ENCODE measurements at places on chromosomes 5 and 9. TPM values are rescaled to one million over a fixed set of nuclear protein-coding genes. Genes with fewer than 3 reads are reported as not detected.

The CDX1 gene
- total RNA-seq = 0.77 TPM

The ADGRV1 gene
- total RNA-seq = not detected

The TRPM6 gene
- total RNA-seq = not detected

GRCh38 chr9:94799578-94800264 is 73.2 kb downstream of the AOPEP start:
- no peaks in the 10 kb centered on the region for H3K27me3 ChIP-seq
- no peak overlapping the region for H3K4me3 ChIP-seq
- no peaks in the 10 kb centered on the region for H3K36me3 ChIP-seq
- H3K27ac ChIP-seq = peak overlapping the region; percentile 90

DNA sequence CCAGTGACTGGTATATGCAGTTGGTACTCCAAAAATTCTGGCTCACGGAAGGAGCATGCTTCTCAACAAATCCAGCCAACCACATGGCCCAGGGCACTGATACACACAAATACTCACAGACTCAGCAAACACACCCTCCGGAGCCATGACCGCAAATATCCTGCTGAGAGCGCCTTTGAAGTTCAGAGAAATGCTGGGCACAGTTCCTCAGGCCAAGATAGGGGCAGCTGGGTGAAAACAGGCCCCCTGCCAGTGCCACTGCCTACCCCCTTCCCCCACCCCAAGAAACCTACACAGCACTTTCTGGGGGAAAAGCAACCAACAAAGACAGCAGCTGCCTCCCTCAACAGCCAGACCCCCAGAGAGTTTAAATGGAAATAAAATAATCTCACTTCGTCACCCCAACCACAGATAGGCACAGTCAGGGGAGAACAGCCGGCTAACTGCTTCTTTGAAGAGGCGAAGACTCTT is 120.0 kb downstream of the C5orf15 start:
- H3K4me3 ChIP-seq = no peak overlapping the region
- no peaks in the 10 kb centered on the region for H3K36me3 ChIP-seq
- H3K27me3 ChIP-seq = no peaks in the 10 kb centered on the region
- H3K4me1 ChIP-seq = no peaks in the 10 kb centered on the region
- DNase-seq = no peak

The FOXE1 gene
- total RNA-seq = not detected

DNA sequence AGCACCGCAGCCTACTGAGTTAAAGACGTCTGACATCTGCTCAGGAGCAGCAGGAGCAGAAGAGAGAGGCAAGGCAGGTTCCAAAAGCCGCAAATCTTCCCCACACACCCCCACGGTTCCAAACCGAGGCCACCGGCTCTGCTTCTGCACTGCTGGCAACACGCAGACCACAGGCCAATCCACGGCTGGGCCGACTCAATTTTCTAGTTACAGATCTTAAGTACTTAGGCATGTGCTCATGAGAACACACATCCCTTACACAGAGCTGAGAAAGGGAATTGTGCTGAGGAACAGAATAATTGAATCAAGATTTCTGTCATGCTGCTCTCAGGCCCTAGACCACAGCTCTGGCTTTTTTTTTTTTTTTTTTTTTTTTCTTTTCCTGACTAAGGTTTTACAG is 32.6 kb downstream of the PAX5 start:
- H3K4me1 ChIP-seq = no peaks in the 10 kb centered on the region
- no peak overlapping the region for H3K27ac ChIP-seq
- no peaks in the 10 kb centered on the region for H3K27me3 ChIP-seq

GRCh38 chr5:27598576-27598975 is 560.2 kb upstream of the CDH9 start:
- no peaks in the 10 kb centered on the region for H3K4me1 ChIP-seq
- no peak overlapping the region for H3K27ac ChIP-seq

- no peaks in the 10 kb centered on the region for H3K36me3 ChIP-seq
- H3K27ac ChIP-seq = no peak overlapping the region
- H3K4me1 ChIP-seq = no peaks in the 10 kb centered on the region
- DNase-seq = no peak
- H3K4me3 ChIP-seq = no peak overlapping the region
- no peaks in the 10 kb centered on the region for H3K27me3 ChIP-seq
Observed at GRCh38 chr5:142287096-142287972, 37.5 kb downstream of the SPRY4 start.

DNA sequence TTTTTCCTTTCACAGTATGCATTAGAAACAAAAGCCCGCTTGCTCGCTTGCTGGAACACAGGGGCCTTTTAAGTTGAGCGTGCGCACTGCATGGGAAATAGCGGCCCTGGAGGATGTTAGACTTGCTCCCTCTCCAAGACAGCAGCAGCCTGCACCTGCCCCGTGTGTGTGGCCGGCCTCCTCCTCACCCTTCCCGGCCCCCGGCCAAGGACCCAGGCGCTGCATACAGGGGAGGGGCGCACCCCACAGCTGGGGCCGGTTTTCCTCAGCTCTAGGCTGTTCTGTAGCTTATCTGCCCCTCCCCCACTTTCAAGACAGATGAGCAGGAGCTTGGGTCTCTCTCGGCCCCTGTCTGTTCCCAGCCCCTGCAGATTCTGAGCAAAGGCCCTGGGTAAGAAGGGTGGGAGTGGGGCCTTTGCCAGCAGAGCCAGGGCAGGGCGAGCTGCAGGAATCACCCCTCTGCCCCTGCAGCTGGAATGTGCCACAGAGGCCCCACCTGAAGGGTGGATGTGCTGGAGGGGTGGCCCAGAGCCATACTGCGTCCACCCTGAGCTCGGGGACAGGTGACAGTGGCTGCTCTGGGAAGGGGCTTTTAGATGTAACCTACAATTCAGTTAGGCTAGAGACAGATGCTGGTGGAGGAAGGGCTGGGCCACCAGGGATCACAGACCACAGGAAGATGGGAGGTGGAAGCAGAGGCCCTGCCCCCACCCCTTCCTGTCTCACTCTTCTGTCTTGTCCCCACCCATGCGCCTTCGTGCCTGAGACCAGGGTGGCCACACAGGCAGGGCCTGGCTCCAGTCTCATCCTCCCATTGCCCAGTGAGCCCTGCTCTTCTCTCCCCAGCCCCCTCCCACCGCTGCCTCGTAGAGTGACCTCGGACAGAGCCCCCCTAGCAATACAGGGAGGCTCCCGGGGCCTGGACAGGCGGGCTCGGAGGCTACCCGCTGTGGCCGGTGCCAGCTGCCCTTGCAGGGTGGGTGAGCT is 132.4 kb downstream of the DAB2IP start:
- H3K36me3 ChIP-seq = no peaks in the 10 kb centered on the region
- no peak overlapping the region for H3K4me3 ChIP-seq
- H3K27me3 ChIP-seq = no peaks in the 10 kb centered on the region
- no peaks in the 10 kb centered on the region for H3K4me1 ChIP-seq
- peak; percentile 14 for DNase-seq
- H3K27ac ChIP-seq = peak overlapping the region; percentile 28

GRCh38 chr9:70921136-70921535 is 200.3 kb downstream of the TRPM3 start:
- H3K4me1 ChIP-seq = no peaks in the 10 kb centered on the region
- H3K27ac ChIP-seq = no peak overlapping the region
- no peak for DNase-seq

DNA sequence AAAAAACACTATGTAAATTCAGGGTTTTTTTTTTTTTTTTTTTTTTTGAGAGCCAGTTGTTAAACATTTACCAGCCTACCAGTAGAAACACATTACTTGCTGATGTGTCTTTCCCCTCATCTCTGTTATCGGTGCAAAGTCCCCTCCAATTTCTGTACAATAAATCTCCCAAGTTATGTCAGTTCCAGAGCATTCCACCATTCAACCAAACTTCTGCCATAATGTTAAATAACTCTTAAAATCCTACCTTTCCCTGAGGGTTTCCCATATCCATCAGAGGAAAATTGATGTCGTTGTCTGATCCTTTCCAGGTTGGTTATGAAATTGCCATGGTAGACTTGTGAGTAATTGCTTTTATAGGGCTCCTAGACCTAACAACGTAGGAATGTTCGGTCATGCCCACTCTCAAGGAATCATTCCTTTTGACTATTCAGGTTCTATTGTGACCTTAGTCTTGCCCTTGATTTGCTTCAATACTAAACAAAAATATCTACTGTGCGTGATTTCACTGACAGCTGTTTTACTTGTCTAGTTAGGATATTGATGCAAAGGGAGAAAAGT is 5.6 kb upstream of the PPP2R2B start:
- H3K4me1 ChIP-seq = no peaks in the 10 kb centered on the region
- no peak overlapping the region for H3K4me3 ChIP-seq
- no peaks in the 10 kb centered on the region for H3K27me3 ChIP-seq
- no peaks in the 10 kb centered on the region for H3K36me3 ChIP-seq

DNA sequence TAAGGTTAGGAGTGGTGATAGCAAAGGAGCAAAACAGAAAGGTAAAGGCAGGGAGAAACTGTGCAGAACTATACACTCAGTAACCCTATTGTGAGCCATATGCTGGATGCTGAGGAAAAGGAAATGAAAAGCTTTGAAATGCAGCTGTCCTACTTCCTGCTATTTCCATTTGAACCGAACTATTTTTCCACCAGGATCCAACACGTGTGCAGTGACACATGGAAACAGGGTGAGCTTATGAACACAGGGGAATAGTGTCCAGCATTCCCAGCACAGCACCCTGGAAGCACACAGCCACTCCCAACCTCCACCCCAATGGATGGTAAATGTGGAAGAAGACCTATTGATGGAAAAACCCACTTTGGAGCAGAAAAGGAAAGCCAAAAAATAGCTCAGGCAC is 69.0 kb upstream of the SLC12A2 start:
- no peaks in the 10 kb centered on the region for H3K27me3 ChIP-seq
- no peak for DNase-seq
- H3K4me1 ChIP-seq = no peaks in the 10 kb centered on the region
- H3K4me3 ChIP-seq = no peak overlapping the region
- no peak overlapping the region for H3K27ac ChIP-seq

GRCh38 chr9:134382733-134383132 is 56.5 kb downstream of the RXRA start:
- H3K4me1 ChIP-seq = no peaks in the 10 kb centered on the region
- no peak overlapping the region for H3K27ac ChIP-seq
- H3K27me3 ChIP-seq = no peaks in the 10 kb centered on the region
- no peak for DNase-seq
- H3K4me3 ChIP-seq = no peak overlapping the region

Data from uterus (tissue), 4 donors.